Stimulated activated CD8-positive, alpha-beta memory T cell treated with anti-CD3 and anti-CD28 coated beads, Interleukin-4, amount 100 ng/mL, for 24 hours (primary cell): ENCODE measurements at places on chromosomes 6 and 20.

DNA sequence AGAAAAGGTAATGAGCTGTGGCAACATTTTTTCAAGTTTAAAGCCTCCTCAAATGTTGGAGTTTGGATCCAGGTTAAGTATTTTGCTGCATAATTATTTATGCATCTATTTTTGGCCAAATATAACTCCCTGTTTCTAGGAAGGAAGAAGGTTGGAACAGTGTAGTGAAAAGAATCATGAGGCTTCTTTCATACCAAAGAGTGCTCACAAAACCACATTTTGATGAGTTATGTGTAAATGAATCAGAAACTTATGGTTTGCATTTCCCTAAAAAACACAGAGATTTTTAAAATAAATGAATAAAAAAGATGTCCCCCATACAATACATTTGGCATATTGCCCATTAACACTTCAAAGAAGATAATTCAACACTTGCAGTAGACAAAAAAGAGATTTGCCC is 246.9 kb upstream of the PRDM1 start:
- DNase-seq, result no peak

DNA sequence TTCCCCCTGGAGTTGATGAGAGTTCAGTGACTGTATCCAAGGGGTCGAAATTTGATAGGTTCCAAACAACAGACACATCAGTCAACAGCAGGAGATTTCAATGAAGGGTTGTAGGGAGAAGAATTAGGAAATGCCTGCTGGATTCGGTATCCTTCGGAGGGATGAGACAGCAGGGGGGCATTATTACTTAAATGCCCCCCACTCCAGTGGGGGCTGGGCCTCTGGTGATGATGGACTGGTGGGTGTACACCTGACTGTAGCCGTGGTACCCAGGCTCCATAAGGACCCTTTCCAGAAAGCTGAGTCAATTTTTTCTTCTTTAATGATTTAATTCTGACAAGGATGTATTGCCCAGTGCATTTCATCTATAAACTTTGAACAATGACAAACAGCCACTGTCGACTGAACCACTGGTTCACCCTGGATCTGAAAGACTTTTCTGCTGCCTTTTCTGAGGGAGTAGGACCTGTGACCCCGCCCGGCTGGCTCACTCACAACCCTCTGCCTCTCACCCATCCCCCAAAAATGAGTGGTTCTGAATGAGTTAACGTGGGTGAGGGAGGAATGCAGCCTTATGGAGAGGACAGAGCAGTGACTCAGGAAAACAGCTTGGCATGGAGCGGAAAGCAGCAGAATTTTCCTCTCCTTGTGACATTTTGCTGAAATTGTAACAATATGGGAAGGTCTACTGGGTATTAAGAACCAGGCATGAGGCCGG is 41.0 kb downstream of the ZMYND8 start:
- no peak for DNase-seq

DNA sequence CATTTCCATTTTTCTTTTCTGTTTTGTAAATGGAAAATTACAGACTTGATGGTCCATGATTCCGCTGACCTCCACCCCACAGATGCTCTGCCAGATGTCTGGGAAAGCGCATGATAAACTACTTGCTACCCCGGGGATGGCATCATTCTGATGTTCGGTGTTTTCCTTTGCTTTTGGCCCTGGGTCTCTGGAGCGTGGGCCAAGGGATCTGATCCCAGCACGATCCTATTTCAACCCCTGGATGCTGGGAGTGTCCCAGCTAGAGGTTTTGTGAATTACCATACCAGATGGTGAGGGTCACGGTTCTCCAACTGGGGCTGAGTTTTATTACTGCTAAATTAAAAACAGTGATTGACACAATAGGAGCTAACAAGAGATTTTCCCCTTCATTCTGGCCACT is 25.2 kb upstream of the MYLIP start:
- no peak for DNase-seq

DNA sequence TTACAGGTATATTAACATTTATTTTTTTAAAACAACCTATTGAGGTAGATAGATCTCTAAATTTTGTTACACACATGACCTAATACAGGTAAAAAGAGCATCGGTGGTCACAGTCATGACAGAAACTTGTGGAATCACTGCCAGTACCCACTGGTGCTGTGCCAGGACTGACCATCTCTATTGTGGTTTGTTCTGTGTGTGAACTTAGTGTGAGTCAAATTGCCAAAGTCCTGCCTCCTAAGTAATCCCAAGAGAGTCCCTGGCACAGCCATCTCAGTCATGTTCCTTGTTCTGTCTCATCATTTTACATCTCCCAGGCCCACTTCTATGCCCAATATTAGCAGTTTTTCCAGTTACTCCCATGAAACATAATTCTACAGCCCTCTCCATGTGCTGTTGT is 21.4 kb downstream of the GSTA2 start:
- DNase-seq, result no peak

- DNase-seq, result no peak
Measured at GRCh38 chr6:84332139-84333034, 104.9 kb upstream of the CEP162 start.

GRCh38 chr6:14070457-14070856 is 47.1 kb upstream of the CD83 start:
- DNase-seq, result no peak

DNA sequence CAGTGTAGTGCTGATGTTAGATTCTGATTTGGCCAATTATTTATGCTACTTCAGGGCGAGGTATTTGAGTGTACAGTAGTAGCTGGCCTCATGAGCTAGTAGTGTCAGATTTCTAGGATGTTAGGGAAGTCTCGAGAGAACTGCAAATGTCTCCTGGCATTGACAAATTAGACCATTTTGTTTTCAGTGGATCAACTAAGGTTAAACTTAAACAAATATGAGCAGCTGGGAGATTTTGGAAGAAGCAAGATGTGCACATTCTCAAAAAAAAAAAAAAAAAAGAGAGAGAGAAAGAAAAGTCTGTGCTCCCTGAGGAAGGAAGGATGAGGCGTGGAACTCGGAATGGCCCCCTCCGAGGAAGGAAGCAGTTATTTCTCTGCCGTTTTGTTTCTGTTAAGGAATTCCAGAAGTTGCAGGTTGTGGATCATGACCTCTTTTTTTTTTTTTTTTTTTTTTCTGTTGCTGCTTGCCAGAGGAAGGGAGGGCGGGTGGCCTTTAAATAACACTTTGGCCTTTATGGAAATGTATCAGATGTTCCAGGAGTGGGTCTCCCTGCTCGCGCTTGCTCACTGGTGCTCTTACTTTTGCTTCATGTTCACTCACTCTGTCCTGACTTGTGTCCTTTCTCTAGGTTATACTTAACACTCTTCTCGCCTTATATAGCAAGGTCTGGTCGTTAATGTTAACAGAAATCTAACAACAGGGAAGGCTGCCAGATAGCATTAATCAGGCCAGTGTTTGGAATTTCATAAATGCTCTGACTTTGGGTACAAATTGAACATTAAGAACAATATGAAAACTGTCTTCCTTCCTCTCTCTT is 124.4 kb downstream of the TCP11 start:
- no peak for DNase-seq

- DNase-seq, result no peak
Measured at GRCh38 chr6:169725125-169726048, 1.1 kb upstream of the PHF10 start.
